ENCODE measurements at places on chromosomes 4 and X. TPM values are rescaled to one million over a fixed set of nuclear protein-coding genes. Genes with fewer than 3 reads are reported as not detected.

TENM3 gene
- total RNA-seq = 4.4 TPM

TEX13D gene
- total RNA-seq = not detected

CYSLTR1 gene
- 0.31 TPM for total RNA-seq

SMIM10 gene
- total RNA-seq = 0.79 TPM

TMPRSS11D gene
- not detected for total RNA-seq

PDE6B gene
- 2.1 TPM for total RNA-seq

GABRB1 gene
- total RNA-seq = not detected

UCP1 gene
- total RNA-seq = not detected

TIGD4 gene
- 0.59 TPM for total RNA-seq

UGT2B15 gene
- total RNA-seq = 18.1 TPM

NWD2 gene
- total RNA-seq = 0.09 TPM

NEUROG2 gene
- total RNA-seq = not detected

DGAT2L6 gene
- not detected for total RNA-seq

IRS4 gene
- not detected for total RNA-seq

MAP7D2 gene
- 0.84 TPM for total RNA-seq

DCX gene
- total RNA-seq = 0.43 TPM

PTCHD1 gene
- total RNA-seq = under 0.01 TPM

HMX1 gene
- not detected for total RNA-seq

- no peak for DNase-seq
Measured at GRCh38 chr4:39621582-39621981, 17.1 kb downstream of the SMIM14 start.

GRCh38 chrX:134764202-134764785 lies 106.0 kb upstream of the PLAC1 start:
- no peak for DNase-seq

DNA sequence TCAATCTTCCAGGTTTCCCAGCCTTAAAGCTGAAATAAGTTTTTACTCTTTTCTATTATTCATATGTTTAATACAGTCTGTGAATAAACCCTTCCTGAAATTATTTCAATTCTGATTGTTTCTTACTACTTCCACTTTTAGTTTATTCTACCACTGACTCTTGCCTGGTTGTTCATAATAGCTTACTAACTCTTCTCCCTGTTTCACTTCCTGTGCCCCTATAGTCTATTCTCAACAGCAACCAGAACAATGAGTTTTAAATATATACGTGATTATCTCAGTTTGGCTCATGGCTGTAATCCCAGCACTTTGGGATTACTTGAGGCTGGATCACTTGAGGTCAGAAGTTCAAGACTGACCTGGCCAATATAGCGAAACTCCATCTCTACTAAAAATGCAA lies 408.0 kb upstream of the SPOCK3 start:
- DNase-seq = no peak

- no peak for DNase-seq
Measured at GRCh38 chr4:125538670-125539069, 223.9 kb downstream of the FAT4 start.

DNA sequence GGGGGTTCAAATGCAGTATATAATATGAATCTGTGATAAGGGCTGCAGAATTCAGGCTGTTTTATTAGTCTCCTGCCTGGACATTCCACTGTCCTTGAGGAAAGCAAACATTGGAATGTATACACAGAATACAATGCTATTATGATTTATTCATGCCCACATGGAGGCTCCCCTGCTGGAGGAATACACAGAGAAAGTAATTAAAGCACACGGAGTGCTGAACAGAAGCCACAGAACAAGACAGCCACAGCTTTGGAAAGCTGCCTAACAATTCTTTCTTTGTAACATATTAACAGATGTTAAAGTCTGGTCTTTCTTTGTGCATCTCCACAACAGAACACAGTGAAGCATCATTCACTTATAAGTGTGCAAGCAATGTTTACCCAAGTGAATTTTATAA lies 155.8 kb downstream of the ARAP2 start:
- DNase-seq = no peak

GRCh38 chr4:120991885-120992284 lies 69.4 kb upstream of the PRDM5 start:
- no peak for DNase-seq

DNA sequence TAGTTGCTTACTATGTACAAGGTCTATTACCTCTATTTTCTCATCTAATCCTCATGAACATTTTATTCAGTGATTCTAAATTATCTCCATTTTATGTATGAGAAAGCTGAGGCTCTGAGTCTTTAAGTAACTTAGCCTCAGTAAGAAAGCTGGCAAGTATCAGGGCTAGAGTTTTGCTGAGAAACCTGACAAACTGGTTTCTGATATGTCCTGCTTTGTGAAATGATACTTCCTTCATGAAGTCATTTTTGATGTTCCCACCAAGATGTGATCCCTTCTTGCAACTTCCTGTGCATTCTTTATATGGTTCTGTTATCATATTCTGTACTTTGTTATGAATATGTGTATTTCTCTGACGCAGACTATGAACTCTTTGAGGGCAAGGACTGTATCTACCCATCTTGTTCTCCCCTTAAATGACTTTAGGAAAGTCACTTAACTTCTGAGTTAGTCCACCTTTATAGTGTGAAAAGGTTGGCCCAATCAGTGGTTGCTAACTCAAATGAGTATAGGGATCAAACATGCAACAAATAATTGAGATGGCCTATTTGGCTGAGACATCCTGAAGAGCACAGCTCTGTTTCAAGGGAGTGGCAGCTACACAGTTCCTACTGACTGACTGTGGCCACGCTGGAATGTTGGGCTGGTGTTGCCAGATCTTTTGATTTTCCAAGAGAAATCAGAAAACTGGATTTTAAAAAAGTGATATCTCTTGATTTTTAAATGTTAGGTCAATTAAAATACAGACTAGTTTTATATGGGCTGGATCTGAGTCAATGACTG lies 127.9 kb upstream of the AMOT start:
- no peak for DNase-seq

- DNase-seq = no peak
Measured at GRCh38 chrX:14700982-14701381, 171.6 kb downstream of the GLRA2 start.

DNA sequence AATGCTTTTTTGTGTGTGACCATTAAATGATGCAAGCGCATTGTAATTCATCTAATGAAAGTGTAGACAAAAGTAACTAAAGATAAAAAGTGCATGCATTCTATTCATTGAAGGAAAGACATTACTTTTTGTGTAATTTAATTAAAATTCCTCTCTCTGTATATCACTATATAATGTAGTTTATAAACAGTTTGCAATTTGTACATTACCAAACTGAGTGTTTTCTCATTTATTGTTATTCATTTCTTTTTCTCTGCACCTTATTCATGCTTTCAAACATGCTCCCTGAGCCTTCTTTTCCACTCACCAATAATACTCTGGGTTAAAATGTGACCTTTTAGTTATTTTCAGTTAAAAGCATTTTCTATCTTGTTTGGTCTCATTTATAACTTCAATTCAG lies 713.7 kb upstream of the AADAT start:
- no peak for DNase-seq

DNA sequence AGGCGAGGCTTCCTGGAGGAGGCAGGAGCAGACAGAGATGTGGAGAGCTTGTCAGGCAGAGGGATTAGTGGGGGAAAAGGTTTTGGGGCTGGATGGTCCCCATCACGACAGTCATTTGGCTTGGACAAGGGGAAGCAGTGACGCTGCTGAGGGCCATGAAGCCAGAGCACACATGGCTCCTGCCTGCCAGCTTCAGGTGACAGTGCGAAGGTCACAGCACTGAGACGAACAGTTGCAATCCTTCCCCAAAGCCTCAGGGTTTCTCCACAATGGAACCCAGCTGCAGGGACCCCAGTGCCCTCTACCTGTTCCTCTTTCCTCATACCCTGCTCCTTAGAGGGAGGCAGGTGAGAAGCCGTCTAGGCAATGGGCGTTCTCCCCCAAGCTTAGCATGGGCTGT lies 110.3 kb downstream of the DRD5 start:
- no peak for DNase-seq

- DNase-seq = no peak
Measured at GRCh38 chrX:136143711-136144110, 3.6 kb upstream of the FHL1 start.

DNA sequence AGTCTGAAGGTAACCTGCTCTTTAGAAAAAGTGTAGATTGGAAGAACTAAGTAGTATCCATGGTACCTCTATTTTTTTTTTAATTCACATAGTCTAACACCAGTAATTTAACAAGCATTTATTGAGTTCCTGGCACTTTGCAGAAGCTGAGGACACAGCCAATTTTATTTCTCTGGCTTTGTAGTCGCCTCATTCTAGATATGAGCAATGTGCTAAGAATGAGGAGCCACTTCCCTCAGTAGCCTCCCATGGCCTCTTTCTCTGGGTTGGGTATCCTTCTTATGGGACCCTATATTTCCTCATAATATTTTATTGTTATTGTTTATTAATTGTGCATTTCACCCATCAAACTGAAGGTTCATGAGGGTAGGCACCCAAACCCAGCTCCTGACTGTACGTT lies 67.6 kb downstream of the ENPEP start:
- DNase-seq = no peak

GRCh38 chrX:20498851-20499635 lies 232.3 kb upstream of the RPS6KA3 start:
- DNase-seq = no peak

DNA sequence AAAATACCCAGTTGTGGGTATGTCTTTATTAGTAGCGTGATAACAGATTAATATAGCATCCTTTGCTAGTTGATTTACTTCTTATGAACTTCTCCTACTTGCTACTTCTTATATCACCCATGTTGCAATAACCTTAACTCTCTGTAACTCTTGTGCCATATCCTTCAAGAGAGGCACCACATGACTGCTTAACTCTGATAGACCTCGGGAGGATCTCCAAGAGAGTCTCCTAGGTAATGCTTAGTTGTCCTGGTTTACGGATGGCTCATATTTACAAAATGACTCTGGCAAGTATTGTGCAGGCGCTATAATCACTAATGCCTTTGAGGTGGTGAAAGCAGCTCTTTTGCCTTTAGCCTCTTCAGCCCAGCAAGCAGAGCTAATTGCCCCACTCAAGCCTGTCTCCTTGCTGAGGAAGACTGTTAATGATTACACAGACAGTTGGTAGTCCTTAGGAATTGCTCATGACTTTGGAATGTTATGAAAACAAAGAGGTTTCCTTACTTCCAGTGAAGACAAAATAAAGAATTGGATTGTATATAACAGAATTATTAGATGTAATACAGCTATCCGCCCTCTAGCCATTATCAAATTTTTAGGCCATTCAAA lies 1305.8 kb downstream of the PCDH7 start:
- DNase-seq = no peak

GRCh38 chrX:132774010-132774714 lies 184.3 kb downstream of the HS6ST2 start:
- DNase-seq = no peak

- no peak for DNase-seq
Measured at GRCh38 chrX:50393902-50394301, 76.7 kb downstream of the DGKK start.

DNA sequence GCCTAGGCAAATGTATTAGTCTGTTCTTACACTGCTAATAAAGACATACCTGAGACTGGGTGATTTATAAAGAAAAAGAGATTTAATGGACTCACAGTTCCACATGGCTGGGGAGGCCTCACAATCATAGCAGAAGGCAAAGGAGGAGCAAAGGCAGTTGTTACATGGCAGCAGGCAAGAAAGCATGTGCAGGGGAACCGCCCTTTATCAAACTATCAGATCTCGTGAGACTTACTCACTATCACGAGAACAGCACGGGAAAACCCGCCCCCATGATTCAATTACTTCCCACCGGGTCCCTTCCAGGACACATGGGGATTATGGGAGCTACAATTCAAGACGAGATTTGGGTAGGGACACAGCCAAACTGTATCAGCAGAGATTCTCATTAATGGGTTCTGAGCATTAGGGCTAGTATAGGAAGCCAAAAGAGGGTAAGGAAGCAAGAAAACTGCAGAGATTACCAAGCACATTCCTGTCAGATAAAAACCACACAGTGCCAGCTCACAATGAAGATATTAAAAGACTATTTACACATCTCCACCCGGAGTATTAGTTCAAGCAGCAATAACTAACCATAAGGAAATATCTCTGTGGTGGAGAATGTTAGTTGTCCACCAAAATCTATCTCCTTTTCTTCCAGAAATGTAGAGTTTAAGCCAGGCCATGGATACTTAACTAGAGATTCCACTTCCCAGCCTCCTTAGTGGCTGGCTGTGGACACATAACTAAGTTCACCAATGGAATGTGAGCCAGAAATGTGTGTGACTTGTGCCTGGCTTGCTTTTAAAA lies 61.2 kb upstream of the HOPX start:
- no peak for DNase-seq

GRCh38 chrX:17032351-17032750 lies 85.9 kb downstream of the REPS2 start:
- peak; percentile 31 for DNase-seq

GRCh38 chrX:57121816-57122215 lies 468 bp upstream of the SPIN2B start:
- no peak for DNase-seq

DNA sequence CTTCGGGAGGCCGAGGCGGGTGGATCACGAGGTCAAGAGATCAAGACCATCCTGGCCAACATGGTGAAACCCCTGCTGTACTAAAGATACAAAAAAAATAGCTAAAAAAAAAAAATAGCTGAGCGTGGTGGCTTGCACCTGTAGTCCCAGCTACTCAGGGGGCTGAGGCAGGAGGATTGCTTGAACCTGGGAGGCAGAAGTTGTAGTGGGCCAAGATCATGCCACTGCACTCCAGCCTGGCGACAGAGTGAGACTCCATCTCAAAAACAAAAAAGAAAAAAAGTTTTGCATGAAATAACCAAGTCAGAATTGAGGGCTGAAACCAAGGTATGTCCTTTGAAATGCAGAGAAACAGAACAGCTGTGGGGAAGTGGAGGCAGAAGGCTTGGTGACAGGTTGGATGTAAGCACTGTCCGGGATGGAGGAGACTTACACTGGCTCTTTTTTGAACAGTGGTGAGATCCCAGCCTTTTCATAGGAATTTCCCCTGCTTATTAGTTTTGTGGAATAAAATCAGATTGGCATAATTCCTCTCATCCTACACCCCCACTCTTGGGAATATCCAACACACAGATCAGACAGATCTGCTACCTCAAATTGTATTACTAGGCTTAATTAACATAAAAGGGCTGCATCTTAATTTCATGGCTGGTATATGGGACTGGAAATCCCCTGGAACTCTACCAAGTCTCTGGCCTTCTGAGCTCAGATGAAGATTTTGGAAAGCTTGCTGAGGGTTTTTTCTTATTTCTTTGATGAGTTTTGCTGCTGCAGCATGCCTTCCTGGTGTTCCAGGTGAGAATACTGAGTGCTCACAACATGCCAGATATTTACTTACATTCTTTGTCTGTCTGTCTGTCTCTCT lies 18.8 kb upstream of the C4orf36 start:
- no peak for DNase-seq

DNA sequence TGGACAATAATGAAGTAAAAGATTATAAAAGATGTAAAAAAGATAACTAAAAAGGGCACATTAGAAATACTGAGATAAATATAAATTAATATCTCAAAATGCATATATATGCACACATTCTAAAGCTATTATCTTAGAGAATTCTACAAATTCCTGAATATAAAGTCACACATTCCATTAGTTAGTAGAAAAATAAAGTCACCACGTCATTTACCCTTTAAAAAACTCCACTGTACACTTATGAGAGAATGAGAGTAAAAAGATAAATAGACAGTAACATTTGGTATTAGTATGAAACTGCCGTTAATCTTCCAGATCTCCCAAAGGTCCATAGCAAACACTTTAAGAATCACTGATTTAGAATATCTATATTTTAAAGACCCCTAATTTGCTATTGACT lies 67.2 kb upstream of the IL15 start:
- DNase-seq = no peak
